ENCODE measurements at places on chromosomes 13 and 19.

GRCh38 chr13:78468621-78469020 is 134.7 kb downstream of the POU4F1 start:
- no peak for DNase-seq

- DNase-seq, result no peak
Measured at GRCh38 chr13:112092453-112092852, 25.5 kb downstream of the SOX1 start.

DNA sequence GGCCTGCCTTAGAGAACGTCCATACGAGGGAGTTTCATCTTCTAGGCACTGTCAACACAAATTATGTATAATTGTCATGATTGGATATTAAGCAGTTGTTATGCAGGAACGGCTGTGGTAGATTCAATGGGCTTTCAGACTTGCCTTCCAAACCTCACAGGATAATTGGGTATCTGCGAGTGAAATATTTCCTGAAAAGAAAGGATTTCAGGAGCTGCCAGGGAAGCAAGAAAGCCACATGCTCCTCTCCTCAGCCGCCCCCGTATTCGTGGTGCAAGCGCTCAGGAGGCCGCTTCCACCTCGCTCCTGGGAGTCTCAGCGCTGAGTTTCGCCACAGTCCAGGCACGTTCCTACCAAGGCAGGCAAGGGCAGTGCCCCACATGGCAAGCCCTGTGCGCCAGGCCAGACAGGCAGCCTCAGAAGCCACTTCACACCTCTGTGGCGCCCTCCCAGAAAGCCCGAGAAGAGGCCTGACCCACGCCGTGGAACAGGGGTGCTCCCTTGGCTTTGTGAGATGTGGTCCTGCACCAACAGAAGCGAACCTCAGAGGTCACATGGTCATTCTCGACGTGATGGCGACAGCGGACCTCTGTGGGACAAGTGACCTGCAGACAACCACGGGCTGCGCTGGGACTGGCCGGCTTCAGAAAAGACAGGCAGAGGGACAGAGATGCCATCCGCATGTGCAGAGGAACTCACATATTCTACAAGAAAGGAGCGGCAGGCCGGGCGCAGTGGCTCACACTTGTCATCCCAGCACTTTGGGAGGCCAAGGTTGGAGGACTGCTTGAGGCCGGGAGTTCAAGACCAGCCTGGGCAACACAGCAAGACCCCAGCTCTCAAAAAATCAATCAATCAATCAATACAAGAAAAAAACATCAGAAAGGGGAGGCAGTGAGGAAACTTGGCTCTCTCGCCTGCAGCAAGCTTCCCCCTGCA is 41.4 kb downstream of the CEBPG start:
- DNase-seq, result no peak

GRCh38 chr19:30718707-30719106 is 346.5 kb downstream of the ZNF536 start:
- DNase-seq, result no peak

DNA sequence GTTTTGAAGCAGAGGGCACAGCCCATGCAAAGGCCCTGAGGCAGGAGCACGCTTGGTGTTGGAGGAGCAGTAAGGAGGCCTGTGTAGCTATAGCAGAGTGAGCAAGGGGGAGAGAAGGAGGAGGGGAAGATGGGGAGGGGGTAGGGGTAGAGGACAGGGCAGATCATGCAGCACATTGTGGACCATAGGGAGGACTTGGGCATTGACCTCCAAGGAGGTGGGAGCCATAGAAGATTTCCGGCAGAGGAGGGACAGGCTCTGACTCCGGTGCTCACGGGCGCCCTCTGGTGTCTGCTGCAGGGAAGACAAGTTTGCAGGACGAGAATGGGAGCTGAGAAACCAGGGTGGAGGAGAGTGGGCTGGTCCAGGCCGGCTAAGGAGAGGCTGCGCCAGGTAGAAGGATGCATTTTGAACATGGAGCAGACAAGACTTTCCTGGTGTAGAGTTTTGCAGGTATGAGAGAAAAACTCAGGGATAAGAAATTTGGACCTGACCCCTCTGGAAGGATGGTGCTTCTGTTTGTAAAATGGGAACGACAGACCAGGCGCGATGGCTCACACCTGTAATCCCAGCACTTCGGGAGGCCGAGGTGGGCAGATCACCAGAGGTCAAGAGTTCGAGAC is 13.7 kb upstream of the CREB3L3 start:
- peak; percentile 88 for DNase-seq

Measured in activated T-cell treated with anti-CD3 and anti-CD28 coated beads for 48 hours (primary cell).